Activated T-cell treated with anti-CD3 and anti-CD28 coated beads, Interleukin-2, amount 50 U/mL, for 72 hours (primary cell): ENCODE measurements at places on chromosomes 6 and 20.

- no peak for DNase-seq
These were observed 28.4 kb downstream of the CEBPB start for GRCh38 chr20:50218987-50219435.

DNA sequence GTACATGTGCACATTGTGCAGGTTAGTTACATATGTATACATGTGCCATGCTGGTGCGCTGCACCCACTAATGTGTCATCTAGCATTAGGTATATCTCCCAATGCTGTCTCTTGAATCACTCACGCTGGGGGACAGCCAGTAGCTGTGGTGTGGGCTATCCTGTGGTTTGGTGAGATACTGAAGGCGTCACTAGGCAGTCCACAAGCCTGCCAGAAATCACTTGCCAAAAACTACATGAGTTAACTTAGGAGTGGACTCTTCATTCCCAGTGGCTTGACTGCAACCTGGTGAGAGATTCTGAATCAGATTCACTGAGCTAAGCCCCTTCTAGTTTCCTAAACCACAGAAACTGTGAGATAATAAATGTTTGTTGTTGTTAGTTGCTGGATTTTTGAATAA lies 191.3 kb downstream of the TSHZ2 start:
- peak; percentile 56 for DNase-seq

DNA sequence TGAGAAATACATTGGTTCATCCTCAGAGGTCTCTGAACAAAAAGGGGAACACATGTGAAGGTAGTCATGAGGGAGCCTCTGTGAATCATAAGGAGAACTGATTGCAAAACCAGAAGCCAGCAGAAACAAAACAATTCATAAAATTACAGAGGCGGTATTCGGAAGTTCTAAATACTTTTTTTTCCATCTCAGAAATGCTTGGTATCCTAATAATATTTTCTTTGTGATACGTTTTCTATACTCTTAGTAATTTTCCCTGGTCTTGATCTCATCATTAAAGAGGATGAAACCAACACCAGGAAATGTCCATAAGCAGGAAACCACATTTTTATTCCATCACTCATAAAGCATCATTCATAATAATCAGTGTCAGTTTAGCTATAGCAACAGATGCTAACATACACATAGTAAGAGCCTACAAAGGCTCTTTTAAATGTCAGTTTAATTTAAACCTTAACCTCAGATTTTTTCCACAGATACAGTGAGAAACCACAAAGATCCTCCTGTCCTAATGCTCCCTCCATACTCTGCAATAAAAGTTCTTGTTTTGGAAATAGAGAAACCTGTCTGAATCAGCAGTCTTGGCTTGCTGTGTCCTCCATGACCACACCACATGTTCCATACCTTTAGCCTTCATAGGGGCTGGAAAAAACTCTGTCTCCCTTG lies 29.2 kb downstream of the SGK1 start:
- DNase-seq = peak; percentile 5

GRCh38 chr20:47754388-47754715 lies 30.9 kb downstream of the SULF2 start:
- DNase-seq = no peak

GRCh38 chr6:70717038-70717801 lies 49.5 kb downstream of the SMAP1 start:
- peak; percentile 23 for DNase-seq

- no peak for DNase-seq
These were observed 22.4 kb downstream of the SYNCRIP start for GRCh38 chr6:85620308-85620707.

DNA sequence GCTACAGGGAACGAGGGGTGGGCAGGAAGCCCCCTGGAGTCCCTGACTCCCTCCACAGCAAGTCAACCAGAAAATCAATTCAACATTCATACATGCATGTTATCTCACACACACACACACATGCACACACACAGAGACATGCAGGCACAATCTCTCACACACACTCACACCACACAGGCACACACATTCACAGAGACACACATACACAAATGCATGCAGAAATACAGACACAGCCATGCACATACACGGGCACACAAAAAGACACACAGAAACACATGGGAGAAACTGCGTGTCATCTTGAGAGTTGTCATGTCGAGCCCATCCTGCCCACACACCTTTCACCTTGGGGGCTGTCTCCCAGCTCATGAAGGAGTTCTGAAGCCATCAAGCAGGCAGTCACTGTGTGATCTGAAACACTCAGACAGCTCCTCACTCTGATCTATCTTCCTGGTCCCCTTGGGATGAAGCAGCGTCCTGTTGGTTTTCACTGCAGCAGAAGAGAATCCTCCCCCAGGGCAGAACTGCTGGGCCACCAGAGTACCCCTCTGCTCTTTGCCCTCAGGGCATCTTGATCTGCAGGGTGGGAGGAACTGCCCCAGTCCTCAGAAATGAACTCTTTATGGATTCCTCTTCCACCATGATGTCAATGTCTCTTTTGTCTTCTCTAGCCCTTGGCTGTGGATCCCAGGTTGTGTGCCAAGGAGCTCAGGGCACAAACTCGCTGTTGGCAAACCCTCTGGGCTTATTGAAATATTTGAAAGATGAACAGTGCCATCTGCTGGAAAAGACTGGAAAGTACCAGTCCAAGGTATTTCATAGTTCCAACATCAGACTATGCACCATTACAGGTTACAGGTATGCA lies 8.8 kb downstream of the RAET1L start:
- DNase-seq = peak; percentile 62

DNA sequence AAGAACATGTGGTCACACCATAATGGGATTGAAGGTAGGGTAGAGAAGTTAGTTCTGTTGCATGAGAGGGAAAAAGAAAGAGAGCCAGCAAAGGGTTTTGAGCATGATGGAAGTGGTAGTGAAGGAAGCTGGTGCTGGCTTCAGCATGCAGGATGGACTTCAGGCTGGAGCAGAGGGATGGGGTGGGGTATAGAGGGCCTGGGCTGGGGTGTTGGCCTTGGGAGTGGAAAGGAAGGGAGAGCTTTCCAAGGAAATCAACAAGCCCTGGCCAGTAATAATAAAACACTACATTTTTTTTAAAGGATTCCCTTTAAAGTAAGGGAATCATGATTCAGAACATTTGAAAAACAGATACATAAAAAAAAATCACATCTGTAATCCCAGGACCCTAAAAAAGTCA lies 61.2 kb downstream of the LAMA4 start:
- DNase-seq = no peak

GRCh38 chr20:59816146-59816738 lies 117.2 kb downstream of the SYCP2 start:
- no peak for DNase-seq

GRCh38 chr6:101937108-101937507 lies 543.6 kb downstream of the GRIK2 start:
- no peak for DNase-seq

DNA sequence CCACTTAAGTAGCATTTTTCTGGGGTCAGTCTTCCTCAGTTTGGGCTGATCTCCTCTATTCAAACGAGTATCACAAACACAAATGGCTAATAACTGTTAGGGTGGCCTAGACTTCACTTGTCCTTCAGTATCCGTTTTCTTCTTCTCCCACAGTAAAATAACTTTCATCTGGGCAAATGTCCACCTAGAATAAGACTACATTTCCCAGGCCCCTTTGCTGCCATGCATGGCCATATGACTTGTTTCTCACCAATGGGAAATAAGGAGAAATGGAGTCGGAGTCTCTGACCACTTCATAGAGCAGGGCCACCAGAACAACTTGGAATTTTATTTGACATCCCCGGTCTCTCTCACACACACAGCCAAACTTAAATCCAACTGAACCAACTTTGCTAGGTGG lies 51.4 kb downstream of the SULF2 start:
- DNase-seq = no peak

DNA sequence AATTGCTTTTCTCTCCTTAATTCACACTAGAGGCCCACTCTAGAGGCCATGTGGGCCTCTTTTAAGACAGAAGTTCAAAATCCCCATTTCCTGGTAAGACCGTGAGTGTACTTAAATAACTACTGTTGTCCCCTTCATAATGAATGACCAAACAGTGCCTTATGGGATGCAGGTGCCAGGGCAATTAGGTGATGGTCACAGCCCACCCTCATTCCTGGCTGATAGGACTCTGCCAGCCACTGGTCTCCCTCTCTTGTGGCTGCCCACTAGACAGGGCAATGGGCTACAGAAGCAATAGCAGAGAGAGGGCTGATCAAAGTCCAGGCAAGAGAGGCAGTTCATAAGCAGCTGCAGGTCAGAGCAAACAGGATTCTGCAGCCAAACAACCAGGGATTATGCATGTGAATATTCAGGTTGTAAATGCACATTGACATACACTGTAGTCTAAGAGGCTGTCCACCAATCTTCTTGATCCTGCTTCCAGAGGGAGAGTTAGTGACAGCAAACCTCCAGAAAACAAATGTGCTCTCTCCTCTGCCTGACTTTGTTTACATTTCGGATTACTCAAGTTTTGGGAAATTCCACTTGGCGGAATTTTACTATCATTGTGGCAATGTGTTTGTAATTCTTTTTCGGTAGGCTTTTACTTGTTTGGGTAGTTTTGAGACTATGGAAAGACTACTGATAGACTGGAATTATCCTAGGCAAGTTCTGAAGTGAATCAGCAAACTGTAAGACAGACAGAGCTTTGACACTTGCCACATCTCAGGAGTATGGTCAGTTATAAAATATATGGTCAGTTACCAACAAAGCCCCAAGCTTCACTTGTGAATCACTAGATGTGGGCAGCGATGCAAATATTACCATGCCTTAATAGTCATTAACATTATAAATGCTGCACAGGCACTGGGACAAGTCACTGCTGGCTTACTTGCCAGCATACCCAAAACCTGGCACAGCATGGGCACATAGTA lies 12.8 kb downstream of the PTPRK start:
- DNase-seq = no peak
